Bone marrow (tissue), 2 donors: ENCODE measurements at places on chromosomes 5 and 9.

DNA sequence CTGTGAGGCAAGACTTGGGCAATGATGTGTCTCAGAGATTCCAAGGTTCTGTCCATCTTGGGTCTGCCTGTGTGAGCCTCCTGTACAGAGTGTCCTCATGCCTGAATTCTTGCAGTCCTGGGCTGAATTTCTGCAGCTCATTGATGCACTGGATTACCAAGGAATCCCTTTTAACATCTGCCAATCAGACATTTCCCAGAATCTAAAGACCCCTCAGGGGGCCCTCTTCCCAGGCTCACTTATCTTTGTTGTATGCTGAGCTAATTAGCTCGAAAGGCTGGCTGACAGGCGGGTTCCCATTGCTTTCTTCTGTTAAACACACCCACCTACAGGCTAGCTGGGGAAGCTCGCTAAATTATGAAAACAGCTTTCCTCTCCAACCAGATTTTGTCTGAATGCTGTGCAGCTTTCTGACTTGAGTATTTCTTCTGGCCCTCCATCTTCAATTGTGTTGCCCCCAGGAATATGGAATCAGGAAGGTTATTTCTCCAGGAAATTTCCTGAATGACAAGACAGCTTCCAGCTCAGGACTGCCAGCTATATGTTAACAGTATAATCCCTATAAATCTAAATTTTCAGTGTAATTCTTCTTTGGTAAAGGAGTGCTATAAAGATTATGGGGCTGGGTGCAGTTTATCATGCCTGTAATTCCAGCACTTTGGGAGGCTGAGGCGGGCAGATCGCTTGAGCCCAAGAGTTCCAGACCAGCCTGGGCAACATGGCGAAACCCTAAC, at the start of gene LIX1:
Gene LIX1 (minus strand): TSS at position 91 of the 734 bp plus-strand sequence. CDS start 35 bp downstream, at position 56.
- DNase-seq = no peak

- DNase-seq = no peak
Observed at GRCh38 chr5:18772475-18772874, 1138.2 kb downstream of the TAF11L14 start.

GRCh38 chr5:114319821-114320220, 42.0 kb upstream of the KCNN2 start:
- DNase-seq = no peak

DNA sequence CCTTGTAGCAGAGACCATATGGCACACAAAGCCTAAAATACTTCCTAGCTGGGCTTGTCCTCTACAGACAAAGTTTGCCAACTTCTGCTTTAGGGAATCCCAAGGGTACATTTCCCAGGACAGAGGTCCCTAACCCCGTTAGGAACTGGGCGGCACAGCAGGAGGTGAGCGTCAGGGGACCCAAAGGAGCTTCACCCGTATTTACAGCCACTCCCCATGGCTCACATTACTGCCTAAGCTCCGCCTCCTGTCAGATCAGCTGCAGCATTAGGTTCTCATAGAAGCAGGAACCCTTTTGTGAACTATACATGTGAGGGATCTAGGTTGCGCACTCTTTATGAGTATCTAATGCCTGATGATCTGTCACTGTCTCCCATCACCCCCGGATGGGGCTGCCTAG, 88.5 kb upstream of the TRPM3 start:
- no peak for DNase-seq

GRCh38 chr9:20771729-20772128, 87.7 kb downstream of the FOCAD start:
- no peak for DNase-seq

DNA sequence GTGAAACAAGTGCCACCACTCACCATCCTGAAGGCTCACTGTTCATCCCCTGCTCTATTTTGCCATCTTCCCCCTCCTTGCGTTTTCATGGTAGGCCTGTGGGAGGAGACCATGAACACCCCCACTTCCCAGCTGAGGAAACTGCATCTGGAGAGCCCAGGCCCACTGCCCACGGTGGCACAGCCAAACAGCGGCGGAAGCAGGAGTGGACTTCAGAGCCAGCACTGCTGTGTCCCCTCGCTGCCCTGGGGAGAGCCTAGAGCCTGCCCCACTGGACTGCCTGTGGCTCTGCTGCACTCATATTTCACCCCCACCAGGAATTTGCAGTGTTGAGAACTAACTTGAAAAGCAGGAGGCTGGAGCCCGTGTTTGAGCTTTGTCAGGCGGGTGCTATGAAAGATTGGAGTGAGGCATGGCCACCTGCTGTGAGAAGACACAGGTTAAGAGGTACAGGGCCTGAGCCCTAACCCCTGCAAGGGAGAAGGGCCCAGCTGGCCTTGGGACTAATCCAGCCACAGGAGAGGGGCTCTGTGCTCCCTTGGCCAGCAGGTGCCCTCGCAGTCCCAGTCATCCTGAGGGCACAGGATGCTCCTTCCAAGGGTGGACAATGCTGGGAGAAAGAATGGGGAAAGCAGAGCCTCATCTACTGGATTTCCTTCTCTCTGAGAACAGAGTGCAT, 79.0 kb downstream of the MACROH2A1 start:
- DNase-seq = no peak

DNA sequence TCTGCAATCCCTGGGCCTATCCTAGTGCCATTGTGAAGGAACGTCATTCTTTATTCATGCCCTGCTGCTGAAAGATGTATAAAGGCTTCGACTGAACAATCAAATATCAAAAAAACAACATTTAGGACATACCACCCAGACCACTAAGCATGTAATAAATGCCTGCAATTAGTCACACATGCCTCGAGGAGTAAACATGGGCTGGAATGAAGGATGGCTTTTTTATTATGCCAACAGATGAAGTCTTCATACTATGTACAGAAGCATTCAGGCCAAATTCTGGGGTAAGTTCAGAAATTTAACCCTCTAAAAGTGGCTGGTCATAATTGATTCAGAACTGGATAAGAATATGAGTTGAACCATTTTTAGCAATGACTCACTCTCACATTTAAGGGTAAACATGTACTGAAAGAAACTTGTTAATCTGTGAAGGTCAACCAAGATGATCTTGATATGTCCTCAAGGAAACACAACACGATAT, 38.1 kb downstream of the FAM240B start:
- DNase-seq = no peak

DNA sequence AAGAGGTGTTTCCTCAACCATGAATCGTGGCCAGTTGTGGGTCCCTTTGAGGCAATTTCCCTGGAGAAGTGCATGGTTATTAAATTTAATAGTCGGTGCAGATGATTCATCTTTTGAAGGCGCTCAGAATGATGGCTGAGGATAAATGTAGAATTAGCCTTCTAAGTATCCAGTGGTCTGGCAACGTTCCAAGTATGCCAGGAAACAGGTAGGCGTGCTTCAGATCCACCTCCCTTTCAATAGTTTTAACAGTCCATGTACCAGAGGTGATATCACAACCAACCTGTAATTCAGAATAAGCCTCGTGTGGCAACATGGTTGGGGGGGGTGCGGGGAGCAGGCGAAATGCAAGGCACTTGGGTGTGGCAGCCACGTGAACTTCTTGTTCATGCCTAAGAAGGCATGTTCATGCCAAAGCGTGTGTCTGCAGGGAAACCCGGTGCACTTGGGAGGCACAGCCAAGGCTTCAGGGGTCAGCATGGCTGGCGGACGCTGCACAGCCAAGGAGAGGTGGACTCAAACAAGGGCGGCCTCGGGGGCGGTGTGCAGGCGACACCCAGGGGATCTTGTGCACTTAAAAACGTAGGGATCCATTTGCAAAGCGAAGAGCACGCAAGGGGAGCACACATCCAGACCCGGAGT, 5.2 kb upstream of the NKD2 start:
- DNase-seq = no peak

- no peak for DNase-seq
Observed at GRCh38 chr9:70609542-70610286, 195.3 kb upstream of the KLF9 start.

- DNase-seq = no peak
Observed at GRCh38 chr9:7811677-7812076, 12.1 kb upstream of the DMAC1 start.

DNA sequence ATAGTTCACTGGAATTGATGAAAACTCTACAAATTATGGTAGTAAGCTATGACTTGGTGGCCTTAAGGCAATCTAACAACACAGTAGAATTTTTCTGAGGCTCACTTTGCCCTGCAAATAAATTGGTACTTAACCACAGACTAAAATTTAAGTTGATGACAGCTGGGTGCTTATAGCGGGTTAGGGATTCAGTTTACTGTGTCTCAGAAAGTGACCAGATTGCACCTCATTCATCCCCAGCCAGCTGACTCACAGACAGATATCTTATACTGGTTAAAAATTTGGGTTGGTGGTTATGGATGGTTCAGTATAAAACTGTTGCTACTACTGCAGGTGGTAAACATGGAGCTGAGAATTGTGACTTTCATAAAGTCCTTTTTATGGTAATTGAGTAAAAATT, 2.8 kb downstream of the CKS2 start:
- no peak for DNase-seq

DNA sequence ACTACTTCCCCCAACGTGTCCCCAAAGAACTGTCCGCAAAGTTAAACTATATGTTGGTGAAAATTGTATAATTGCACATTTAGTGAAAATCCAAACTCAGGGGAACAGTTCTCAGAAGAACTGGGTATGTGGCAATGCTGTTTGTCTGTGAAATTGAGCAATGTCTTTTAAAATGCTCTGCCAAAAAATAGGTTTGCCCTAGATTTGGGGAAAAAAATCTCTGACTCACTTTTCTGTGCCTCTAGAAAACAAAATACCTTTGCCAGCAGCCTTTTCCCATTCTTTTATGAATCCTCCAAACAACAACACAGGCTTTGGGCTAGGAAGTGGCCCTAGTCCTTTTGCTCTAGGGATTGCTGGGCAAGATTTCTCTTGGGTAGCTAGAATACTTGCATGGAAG, 37.4 kb upstream of the ZNF608 start:
- DNase-seq = no peak

GRCh38 chr5:76582230-76583162, 40.7 kb downstream of the F2RL2 start:
- DNase-seq = peak; percentile 72

- DNase-seq = no peak
Observed at GRCh38 chr9:16105168-16106020, 552.6 kb downstream of the CCDC171 start.

DNA sequence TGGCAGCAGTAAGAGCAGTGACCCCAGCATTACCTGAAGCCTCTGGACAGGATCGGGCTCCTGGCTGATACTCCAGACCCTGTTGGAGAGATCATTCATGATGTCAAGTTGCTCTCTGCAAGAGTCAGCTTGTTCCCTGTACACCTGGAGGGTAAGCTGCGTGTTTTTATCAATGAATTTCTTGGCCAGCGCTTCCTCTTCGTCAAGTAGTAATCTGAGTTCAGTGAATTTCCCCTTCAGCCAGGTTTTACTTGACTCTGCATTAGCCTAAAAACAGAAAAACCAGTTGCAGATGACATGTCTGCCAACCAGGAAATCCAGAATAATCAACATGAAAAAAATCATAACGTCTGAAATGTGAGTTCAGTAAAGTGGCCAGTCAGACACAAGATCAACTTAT, 19.1 kb downstream of the TRIM14 start:
- DNase-seq = no peak

GRCh38 chr5:143341807-143342570, 61.5 kb downstream of the NR3C1 start:
- no peak for DNase-seq

DNA sequence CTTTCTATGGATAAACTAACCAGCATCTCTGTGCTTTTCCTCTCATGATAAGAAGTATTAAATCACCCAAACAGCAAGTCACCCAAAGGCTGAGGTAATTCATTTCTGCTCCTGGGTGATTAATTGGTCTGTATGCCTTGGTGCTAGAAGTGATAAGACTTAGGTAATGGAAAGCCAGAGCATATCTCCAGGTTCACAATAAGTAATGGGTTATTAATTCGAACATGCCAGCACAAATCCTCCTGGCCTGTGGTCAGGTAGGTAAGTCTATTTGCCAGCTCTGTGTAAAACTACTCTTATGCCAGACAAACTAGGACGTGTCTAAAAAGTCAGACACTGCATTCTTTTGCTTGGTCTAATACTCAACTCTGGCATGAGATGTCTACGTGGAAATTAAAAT, 11.2 kb upstream of the ENC1 start:
- no peak for DNase-seq
